ENCODE measurements at places on chromosomes 5 and 9. TPM values are rescaled to one million over a fixed set of nuclear protein-coding genes. Genes with fewer than 3 reads are reported as not detected.

Gene EMB
- total RNA-seq = 7.9 TPM

Gene CARD9
- 1.9 TPM for total RNA-seq

Gene SEMA6A
- 181 TPM for total RNA-seq

Gene IL4
- not detected for total RNA-seq

Gene FGF10
- total RNA-seq = 3.7 TPM

Gene PPIP5K2
- 136 TPM for total RNA-seq

Gene SV2C
- 9.3 TPM for total RNA-seq

Gene SH3TC2
- total RNA-seq = 2.6 TPM

DNA sequence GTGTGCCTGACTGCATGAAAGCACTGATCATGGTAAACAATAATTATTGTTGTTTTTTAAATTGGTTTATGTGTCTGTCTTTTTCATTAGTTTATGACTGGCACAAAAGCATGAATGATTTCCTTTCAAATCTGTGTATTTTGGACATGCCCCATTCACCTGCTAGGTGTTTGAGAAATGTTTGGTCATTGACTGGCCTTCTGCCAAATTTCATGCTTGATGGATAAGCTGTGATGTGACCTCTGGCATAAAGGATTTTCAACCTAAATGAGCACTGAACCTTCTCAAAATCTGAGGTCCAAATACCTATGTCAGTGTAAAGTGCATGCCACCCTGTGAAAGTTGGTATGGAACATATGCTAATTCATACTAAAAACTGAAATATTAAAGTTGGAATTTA lies 204.5 kb downstream of the BRINP1 start:
- no peak for DNase-seq

GRCh38 chr5:148911386-148911785 lies 85.0 kb downstream of the ADRB2 start:
- DNase-seq = no peak

DNA sequence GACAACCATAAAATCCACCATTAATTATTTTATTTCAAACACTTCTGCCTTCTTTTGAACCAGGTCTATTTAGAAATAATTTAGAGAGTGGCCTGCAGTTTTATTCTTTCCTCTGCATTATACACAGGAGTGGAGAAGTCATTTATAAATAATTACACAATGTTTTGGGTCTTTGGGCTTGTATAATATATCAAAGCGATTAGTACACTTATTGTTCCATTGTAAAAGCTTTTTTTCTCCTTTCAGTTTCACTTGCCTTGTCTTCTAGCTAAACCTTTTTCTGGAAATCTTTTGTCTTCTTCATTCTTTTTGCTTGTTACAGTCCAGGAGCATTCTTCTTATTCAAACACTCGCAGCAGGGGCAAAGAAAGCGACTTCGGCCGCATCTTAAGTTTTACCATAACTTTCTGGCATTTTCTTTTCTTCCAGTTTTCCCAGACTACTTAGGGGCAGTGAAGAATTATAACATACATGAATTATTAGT lies 7.3 kb upstream of the NEUROG1 start:
- no peak for DNase-seq

DNA sequence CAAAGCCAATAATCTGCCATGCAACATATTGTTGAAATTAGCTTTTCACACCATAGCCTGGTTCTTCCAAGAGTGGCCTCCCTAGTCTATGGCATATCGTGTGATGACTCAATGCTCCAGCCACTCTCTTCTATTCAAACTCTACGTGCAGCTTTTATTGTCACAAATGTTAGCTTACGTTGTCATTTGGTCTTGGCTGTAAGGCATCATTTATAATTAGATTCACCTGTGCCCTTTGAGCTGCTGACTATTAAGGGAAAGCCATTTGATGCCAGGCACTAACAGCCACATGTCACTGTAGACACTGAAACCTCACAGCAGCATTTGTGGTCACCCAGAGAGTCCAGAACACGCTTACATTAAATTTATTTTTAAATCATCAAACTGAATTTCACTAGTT lies 66.8 kb downstream of the APBA1 start:
- no peak for DNase-seq

DNA sequence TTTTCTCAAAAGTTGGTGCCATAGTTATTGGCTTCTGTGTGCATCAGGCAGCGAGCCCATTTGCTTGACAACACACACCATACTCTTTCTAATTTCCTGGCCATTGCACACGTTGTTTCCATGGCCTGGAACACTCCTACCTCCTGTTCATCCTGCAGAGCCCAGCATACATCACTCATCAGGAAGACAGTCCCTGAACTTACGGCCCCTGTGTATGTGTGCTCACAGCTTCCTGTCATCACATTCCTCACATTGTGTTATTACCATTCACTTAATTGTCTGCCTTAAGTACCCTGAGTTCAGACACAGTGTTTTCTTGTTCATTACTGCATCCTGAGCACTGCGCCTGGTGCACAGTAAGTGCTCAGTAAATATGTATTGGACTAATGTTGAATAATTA lies 355.9 kb downstream of the PRELID2 start:
- no peak for DNase-seq

DNA sequence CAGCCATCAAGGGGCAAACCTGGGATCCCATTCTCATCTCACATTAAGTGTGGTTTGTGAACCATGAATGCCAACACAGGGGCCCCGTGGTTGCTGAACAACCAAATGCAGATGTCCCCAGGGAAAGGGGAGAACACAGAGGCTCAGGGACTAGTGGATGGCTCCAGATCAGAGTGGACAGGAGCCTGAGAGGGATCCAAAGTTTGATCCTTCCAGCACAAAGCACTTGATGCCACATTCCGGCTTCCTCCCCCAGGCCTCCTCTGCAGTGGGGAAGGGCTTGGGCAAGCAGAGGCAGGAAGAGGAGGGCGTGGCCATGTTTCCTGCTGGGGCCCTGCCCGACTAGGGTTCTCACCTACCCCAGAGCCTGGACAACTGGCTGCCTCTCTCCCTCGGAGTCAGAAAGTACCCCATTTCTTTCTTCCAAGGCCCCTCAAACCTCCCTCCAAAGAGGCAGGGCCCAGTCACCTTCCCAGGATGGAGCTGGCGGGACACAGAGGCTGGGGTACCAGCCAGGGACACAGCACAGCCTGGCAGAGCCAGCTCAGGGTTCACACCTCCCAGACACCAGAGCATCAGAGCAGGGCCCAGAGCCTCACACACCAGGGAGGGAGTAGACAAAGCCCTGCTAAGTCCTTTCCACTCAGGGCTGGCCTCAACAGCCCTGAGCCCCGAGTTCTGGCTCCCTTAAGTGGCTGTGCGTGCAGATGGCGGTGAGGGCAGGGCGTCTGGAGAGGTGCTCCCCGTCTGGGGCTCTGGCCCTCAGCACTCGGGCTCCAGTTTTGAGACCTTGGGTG lies 4.3 kb upstream of the RNF44 start:
- DNase-seq = no peak

GRCh38 chr9:98502311-98502975 lies 206.3 kb downstream of the GABBR2 start:
- DNase-seq = no peak

- no peak for DNase-seq
These were observed 8.5 kb downstream of the TAL2 start for GRCh38 chr9:105670775-105671174.

GRCh38 chr9:76891874-76892273 lies 14.0 kb downstream of the PRUNE2 start:
- DNase-seq = no peak

GRCh38 chr9:86573886-86574285 lies 219.7 kb upstream of the TUT7 start:
- no peak for DNase-seq

GRCh38 chr9:93255494-93255867 lies 71.5 kb downstream of the WNK2 start:
- DNase-seq = no peak

DNA sequence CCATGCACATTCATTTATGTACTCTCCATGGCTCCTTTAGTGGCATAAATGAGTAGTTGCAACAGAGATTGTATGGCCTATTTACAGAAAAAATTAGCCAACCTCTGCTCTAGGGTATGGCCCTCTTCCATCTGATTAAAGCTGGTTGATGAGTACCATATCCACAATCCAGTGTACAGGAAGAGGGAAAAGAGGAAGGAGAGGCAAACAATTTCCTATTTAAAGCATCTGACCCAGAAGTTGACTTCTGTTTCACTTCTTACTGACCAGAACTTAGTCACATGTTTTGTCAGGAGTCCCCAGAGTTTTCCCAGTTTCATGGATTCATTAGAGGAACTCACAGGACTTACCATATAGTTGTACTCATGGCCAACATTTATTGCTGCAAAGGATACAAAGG lies 68.6 kb upstream of the STARD4 start:
- no peak for DNase-seq

GRCh38 chr9:86275962-86276361 lies 6.4 kb downstream of the ISCA1 start:
- no peak for DNase-seq

DNA sequence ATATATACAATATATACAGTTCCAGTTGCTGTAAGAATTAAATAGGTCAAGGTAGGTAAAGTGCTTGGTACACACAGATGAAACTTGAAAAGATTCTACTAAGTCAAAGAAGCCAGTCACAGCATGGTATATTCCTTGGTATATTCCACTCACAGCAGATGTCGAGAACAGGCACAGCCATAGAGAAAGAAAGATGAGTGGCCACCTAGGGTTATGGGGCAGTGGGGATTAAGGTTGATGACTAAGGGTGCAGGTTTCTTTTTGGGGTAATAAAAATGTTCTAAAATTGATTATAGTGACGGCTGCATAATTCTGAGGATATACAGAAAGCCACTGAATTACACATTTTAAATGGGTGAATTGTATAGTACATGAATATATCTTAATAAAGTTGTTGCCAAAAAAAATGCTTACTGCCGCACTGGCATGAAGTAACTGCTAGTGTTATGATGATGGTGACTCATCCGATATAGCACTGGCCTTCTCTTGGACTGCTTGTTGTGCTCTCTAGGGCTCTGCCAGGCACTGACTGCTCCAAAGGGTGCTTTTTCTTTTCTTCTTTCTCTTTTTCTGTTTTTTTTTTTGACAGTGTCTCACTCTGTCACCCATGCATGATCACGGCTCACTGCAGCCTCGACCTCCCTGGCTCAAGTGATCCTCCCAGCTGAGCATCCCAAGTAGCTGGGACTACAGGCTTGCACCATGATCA lies 23.5 kb downstream of the TBC1D2 start:
- no peak for DNase-seq

- no peak for DNase-seq
These were observed 64.7 kb downstream of the NR3C1 start for GRCh38 chr5:143338658-143339366.

DNA sequence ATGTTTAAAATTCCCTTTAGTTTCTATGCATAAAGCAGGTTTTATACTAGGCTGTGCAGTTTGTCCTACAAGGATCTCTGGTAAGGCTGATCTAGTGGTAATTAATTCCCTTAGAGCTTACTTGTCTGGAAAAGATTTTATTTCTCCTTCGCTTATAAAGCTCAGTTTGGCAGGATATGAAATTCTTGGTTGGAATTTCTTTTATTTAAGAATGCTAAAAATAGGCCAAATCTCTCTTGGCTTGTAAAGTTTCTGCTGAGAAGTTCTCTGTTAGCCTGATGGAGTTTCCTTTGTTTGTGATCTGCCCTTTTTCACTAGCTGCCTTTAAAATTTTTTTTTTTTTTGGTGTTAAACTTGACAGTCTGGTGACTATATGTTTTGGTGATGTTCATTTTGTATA lies 237.1 kb upstream of the TLE4 start:
- DNase-seq = no peak

- DNase-seq = peak; percentile 6
These were observed 709.2 kb upstream of the WWC1 start for GRCh38 chr5:167582283-167582682.

DNA sequence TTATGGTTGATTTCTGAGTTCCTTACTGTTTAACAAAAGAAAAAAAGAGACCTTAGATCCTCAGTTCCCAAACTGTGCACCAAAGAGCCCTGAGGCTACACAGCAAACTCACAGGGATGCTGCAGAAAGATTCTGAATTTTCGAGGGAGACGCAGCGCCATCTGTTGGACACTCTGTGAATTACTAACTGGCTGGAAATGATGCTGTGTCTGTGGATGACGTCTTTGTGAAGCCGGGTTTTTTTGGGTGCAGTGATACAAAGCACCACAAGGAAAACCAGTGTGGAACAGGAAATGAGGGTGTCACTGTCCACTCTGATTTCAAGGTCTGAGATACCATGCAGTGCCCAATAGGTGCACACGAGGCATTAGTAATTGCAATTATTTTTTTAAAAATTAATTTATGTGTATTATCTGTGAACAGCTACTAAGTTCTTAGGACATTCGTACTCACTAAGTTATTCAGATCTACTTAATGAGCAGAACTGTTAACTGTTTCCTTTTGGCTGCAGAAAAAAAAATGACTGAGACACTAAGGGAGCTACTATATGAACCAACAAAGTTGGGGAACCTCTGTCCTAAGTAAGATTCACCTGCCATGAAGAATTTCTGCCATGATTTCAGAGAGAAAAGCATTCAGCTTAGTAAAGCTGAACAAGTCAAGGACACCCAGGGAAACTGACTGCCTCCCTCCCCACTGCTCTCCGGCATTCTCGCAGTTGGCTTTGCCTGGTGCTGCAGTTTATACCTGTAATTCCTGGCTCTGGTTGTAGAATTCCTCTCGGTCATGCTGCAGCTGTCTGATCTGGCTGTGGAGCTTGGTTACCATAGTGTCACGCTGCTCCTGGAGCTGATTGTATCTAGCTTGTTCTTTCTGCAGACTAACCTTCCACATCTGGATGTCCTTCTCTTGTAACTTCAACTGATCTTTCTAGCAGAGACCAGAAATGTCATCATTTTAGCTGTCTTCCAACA lies 23.4 kb downstream of the SPACA9 start:
- peak; percentile 89 for DNase-seq

GRCh38 chr5:28516722-28517121 lies 1478.3 kb upstream of the CDH9 start:
- no peak for DNase-seq

- DNase-seq = no peak
These were observed 1290.0 kb downstream of the EFNA5 start for GRCh38 chr5:106380736-106381135.
